ENCODE measurements at places on chromosomes 12 and 14.

- DNase-seq, result no peak
Measured at GRCh38 chr14:76292561-76292960, 83.4 kb upstream of the ESRRB start.

GRCh38 chr12:97167598-97167997 lies 260.5 kb downstream of the NEDD1 start:
- DNase-seq, result no peak

- no peak for DNase-seq
Measured at GRCh38 chr12:24705216-24705615, 243.7 kb downstream of the BCAT1 start.

DNA sequence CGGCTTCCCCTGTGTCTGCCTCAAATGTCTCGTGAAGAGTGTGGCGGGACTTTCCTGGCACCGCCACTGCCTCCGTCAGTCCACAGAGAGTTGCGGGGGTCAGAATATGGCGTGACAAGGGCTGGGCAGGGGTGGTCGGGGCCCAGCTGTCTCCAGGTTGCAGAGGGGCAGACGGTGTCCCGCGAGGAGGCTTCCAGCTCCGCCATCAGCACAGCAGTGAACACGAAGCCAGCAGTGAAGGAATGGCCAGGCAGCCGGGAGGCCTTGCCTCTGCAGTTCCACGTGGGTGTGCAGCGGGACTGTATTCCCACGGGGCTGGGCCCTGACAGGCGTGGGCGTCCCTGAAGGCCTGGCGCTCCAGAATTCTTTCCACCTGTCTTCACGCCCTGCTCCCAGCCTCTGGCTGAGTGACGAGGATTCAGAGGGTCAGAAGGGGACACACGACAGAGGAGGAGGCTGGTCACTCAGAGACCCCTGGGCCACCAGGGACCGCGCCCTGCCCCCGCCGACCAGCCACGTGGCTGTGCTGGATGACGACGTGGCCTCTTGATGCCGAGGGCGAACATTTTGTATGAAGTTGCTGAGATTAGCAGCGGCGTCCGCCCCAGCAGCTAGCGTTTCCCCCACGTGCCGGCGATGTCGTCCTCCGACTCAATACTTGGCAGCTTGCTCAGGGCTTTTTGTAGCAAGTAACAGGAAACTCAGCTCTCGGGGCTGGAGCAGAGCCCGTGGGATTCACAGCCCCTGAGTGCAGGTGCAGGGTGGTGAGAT lies 25.0 kb upstream of the GALNT9 start:
- DNase-seq, result no peak

- DNase-seq, result peak; percentile 60
Measured at GRCh38 chr14:73457041-73457923, 1.1 kb downstream of the NUMB start.

DNA sequence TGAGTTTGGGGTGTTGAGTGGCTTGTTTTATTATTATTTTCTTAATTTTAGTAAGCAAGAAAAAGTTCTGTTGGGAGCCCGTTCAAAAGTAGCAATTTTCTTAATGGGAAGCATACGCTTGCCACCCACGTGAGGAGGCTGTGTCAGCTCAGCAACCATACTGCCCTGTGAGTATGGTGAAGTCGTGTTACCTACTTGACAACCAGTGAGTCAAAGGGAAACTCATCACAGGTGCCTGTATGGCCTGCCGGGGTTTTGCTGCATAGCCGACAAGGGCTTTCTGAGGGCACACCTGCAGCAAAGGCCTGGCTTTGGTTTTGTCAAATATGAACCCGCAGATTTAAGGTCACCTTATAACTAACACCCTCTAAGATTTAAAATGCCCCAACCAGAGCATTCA lies 31.1 kb downstream of the PITPNM2 start:
- DNase-seq, result no peak

GRCh38 chr14:44497148-44497547 lies 9.9 kb downstream of the FSCB start:
- no peak for DNase-seq
